Activated CD8-positive, alpha-beta memory T cell treated with anti-CD3 and anti-CD28 coated beads for 1 hour (primary cell): ENCODE measurements at places on chromosomes 7 and 10.

- no peak for DNase-seq
Observed at GRCh38 chr10:91040343-91040742, 119.5 kb upstream of the ANKRD1 start.

- no peak for DNase-seq
Observed at GRCh38 chr10:86264481-86265231, 101.9 kb downstream of the GRID1 start.

- DNase-seq, result no peak
Observed at GRCh38 chr10:75703191-75703854, 271.9 kb downstream of the LRMDA start.

DNA sequence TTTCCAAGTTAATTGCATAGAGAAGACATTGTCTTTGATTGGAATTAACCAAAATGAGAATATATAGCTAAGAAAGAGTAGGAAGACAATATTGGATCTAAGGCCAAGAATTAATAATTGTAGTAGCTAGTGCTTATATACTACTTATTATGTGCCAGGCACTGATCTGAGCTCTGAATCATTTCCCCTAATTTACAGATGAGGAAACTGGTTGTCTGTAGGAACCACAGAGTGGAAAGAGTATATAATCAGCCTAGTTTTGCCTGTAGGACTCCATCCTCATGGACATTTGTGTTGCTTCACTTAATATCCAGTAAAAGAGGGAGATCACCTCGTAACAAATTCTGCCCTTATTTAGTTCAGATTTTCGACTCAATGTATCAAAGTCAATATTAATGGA lies 127.9 kb downstream of the ARID5B start:
- DNase-seq, result no peak

- no peak for DNase-seq
Observed at GRCh38 chr10:127090138-127090537, 106.3 kb downstream of the INSYN2A start.

DNA sequence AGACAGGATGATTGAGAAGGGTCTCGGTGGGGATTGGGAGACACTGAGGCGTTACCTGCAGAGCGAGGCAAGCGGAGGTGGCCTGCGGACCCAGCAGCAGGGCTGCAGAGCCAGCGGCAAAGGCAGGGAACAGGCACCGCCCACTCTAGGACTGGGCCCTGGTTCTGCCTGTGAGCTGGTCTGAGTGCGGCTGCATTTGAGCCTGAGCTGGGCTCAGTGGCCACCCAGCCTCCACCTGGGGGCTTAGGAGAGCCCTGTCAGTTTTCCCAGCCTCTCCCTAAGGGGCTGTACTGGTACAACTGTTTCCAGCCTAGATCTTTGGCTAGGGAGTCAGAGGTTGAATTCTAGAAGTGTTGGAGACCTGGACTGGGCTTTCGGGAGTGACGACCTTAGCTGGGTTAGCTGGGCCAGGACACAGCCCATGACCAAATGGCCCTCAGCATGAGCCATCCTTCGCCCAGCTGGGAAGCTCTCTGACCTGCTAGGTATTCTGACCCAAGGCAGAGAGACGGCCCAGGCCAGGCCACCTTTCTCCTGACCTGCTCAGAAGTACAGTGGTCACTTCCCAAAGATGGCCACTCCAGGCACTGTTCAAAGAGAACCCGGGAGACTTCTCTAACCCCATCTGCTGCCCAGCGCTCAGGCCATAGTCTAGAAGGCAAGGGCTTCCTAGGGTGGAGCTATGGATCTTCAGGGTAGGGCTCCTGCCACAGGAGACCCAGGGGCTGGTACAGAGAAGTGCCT lies 64.9 kb downstream of the PAX2 start:
- no peak for DNase-seq

DNA sequence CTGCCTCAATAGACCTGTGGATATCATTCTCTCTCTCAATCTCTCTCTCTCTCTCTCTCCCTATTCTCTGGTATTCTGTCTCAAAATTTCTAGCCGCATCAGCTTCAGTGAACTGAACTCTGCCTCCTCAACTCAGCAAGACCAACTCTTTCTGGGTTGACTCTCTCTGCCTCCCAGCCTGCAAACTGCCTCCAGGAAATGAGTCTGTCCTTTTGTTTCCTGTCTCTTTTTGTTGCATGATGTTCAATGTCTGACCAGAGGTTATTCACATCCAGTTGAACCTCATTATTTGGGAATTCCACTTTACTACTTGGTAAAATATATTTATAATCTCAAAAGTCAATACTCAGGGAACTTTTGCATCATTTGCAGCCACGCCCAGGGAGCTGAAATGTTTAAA lies 682.7 kb upstream of the FZD8 start:
- DNase-seq, result no peak

DNA sequence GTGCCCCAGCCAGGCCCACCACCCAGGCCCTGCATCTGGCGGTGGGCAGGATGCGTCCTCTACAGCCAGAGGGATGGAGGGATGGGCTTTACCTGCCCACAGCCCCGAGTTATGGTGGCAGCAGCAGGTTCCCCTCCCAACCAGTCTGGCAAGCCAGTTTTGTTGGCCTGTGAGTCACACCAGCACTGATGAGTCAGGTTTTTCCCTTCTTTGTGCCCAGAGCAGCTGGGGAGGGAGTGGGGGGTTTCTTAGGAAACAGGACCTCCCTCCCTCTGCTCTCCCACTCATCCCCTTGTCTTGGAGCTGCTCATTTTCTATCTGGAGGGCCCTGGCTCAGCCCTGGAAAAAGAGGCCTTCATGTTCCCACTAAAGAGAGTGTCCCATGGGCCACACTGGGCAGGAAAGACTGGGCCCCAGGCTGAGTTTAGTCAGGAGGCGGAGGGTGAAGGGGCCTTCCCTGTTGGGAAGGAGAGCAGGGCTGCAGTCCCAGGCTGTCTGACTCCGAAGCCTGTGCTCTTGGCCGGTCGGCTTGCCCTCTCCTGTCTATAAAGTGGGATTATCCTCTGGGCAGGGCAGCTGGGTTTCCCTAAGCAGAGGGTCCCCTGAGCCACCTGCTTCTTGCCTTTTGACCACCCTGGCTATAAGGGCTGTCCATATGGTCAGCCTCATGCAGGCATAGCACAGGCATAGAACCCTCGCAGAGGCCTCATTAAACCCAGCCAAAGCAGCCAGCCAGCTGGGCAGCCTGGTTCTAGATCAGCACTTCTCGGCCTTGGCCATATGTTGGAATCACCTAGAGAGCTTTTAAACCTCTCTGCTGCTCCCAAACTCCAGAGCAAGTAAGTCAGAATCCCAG lies 30.2 kb upstream of the ANKRD2 start:
- DNase-seq, result no peak

GRCh38 chr10:29616542-29616941 lies 18.2 kb downstream of the SVIL start:
- no peak for DNase-seq

DNA sequence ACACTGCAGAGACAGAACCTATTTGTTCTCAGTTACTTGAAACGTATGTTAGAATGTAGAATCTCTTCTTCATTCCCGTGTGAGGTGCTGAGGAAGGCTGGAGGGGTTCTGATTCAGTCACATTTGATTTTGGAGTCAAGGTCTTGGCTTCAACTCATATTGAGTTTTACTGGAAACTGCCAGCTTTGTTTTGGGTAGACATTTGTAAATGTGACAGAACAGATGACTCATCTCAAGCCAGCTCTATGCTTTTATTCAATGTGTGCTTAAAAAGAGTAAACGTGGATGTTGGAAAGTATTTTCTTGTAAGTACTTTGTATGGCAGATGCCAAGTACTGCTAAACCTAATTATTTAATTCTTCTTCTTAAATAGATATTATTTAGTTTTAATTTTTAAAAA lies 780.8 kb upstream of the C7orf33 start:
- DNase-seq, result no peak

GRCh38 chr7:78175330-78176100 lies 376.9 kb downstream of the PHTF2 start:
- no peak for DNase-seq

DNA sequence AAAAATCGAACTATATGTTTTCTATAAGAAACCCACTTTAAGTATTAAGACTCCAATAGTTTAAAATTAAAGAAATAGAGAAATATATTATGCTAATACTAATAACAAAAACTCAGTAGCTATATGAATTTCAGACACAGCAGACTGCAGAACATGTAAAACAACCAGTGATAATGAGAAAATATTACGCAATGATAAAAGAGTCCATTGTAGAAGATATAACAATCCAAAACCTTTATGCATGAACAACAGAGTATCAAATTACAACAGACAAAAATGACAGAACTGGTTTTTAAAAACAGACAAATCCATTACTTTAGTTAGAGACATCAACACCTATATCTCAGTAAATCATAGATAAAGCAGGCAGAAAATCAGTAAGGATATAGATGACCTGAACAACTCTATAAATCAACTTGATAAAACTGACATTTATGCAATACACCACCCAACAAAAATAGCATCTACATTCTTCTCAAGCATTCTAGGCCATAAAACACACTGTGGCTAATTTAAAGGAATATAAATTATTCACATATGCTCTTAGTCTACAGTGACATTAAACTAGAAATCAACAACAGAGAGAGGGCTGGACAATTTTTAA lies 669.5 kb upstream of the GHITM start:
- no peak for DNase-seq

GRCh38 chr7:145850636-145851035 lies 266.0 kb upstream of the CNTNAP2 start:
- no peak for DNase-seq

DNA sequence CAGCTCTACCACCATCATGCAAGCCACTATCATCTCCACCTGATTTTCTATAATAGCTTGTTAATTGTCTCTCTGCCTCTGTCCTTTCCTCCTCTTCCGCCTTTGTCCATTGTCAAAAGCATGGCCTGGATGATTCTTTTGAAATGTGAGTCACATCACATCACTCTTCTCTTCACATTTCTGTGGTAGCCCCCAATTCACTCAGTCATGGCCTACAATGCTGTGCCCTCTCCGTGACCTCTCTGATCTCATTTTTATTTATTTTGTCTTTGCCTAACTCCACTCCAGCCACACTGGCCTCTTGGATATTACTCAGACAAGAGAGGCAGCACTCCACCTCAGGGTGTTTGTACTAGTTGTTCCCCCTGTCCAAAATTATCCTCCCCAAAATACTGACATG lies 4.9 kb upstream of the ABCB4 start:
- DNase-seq, result no peak

DNA sequence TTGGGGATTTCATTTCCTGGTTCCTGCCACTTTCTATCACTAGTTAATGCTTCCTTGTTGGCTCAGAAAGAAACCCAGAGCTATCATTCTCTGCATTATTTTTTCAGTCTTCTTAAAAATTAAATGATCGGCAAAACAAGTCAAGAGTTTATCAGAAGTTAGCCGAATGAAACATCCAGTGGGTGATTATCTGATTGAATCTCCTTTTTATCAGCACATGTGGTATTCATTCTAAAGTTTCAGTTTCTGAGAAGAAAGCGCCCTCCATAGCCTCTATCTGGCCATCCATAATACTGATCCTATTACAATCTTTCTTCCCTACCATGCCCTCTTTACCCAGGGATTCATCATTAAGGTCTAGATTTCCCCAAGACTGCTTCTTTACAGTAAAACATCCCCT lies 71.8 kb downstream of the OSBPL3 start:
- no peak for DNase-seq

- DNase-seq, result peak; percentile 67
Observed at GRCh38 chr10:100338434-100339036, 8.5 kb upstream of the SCD start.

GRCh38 chr10:82409671-82410070 lies 534.7 kb downstream of the NRG3 start:
- no peak for DNase-seq

- DNase-seq, result peak; percentile 25
Observed at GRCh38 chr7:30285067-30285535, 704 bp downstream of the ZNRF2 start.

DNA sequence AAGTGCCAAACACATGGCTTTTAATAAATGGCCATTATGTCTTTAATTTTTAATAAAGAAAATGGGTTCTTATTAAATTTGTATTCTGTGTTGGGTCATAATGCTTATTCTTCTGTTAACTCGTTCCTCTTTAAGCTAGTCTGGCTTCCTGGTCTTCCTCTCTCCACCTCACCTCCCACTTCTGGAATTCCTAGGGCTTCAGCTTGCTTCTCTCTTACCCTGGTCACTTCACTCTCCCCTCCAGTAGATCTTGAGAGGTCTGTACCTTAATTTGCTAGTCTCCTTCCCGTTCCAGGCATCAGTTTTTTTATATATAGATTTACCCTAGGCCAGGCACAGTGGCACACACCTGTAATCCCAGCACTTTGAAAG lies 111.2 kb downstream of the RALA start:
- no peak for DNase-seq

DNA sequence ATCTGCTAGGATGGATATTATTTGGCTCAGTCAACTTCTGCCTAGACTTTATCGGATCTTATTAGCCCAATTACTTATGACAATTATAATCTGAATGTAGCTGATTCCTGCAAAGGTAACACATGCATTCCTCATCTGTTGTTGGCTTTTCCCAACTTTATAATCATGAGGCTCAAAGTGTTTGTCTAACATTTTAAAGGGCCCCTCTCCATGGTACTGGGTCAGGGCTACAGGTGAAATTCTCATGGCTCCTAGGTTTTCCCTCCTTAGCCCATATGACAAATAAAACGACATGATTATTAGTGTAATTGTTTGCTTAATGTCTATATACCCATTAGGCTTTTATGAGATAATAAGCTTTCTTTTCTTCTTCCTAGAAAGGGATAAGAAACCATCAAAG lies 4.2 kb upstream of the LRGUK start:
- no peak for DNase-seq

DNA sequence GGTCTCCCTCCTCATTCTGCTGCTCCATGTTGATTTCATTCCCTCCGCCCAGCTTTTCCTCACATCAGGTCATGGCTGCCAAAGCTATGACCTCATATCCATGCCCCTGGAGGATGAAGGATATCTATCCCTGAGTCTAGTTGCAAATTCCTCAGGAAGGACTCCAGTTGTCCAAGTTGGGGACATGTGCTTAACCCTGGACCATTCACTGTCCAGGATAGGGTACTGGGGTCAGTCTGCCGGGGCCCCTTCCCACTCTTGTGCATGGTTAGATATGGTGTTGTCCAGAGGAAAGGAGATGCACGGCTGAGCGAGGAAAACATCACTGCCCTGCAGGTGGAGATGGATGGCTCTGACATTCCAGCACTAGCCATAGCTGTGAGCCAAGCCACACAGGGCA lies 51.9 kb upstream of the COMTD1 start:
- no peak for DNase-seq

DNA sequence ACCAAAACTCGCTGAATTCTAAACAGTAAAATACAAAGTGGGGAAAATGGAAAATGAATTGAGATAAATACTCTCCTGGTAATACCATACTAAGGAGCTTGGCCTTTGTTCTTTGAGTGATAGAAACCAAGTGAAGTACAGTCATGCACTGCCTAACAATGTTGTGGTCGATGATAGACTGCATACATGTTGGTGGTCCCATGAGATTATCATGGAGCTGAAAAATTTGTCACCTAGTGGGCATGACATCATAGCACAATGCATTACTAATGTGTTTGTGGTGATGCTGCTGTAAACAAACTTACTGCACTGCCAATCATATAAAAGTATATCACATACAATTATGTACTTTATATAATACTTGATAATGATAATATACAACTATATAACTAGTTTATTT lies 419.1 kb downstream of the ARL4A start:
- no peak for DNase-seq

GRCh38 chr10:94608559-94608958 lies 63.0 kb downstream of the HELLS start:
- DNase-seq, result no peak
